ENCODE measurements at places on chromosomes 5 and 9.

DNA sequence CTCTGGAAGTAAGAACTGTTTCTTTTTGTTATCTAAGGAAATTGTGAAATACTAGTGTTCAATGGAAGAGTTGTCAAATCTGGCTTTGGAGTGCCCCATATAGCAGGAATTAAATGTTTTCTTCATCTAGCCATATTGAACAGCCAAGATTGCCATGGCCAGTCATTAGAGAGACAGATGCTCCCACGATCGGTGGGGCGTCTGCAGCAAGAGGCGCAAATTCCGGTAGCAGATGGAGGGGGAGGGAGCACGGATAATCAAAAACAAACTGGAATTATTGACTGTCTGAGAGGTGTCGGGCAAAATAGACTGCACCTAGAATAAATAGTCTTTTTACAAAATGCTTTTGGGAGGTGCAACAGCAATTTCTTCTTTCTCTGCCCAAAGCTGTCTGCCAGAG is 139.1 kb upstream of the FSTL4 start:
- no peak overlapping the region for H3K4me3 ChIP-seq
- H3K27ac ChIP-seq = no peak overlapping the region
- H3K27me3 ChIP-seq = peaks cover 3% of the 10 kb centered on the region
- DNase-seq = no peak
- H3K36me3 ChIP-seq = no peaks in the 10 kb centered on the region

DNA sequence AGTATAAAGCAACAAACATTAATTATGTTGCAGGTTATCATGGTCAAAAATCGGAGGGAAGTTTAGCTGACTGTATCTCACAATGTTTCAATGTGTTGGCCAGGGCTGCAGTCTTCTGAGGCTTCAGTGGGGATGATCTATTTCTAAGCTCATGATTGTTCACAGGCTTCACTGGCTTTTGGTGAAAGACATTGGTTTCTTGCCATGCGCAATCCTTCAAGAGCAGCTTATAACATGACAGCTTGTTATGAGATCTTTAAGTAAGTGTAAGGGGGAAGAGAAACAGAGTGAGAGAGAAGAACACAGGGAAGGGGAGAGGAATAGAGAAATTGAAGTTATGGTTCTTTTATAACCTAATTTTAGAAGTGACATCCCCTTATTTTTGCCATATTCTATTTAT is 385.9 kb upstream of the CHD1 start:
- H3K4me3 ChIP-seq = no peak overlapping the region
- H3K27me3 ChIP-seq = no peaks in the 10 kb centered on the region
- no peaks in the 10 kb centered on the region for H3K4me1 ChIP-seq
- no peak for DNase-seq
- H3K27ac ChIP-seq = no peak overlapping the region

DNA sequence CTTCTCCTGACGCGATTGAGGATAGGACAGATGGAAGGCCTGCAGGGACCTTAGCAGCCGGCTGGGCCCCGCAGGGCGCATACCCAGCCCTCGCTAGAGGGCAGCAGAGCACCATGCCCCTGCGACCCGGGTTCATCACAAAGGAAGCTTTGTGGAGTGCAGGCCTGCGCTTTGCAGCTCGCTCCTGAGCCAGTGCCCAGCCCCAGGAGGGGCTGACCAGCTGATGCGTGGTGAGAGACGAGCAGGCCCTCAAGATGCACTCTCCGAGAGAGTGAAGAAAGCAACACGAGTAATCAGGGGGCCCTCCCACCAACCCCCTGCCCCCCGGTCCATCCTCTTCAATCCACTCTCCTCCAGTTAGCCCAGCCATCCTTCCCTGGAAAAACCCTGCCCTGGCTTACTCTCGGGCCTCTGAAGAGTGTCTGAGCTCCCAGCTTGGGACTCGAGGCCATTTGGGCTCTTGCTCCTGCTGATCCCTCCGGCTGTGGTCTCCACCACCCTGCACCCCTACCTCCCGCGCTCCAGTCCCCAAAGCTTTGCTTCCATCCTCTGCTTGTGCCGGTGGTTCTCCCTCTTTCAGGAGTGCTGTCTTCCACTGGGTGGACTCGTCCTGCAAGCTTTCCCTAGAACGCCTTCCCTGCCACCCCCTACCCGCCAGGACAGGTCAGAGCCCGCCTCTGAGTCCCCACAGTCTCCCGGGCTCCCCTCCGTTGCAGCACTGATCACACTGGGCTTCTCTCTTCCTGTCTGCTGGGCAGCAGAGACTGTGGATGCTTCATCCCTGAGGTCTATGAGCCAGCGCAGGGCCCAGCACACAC is 9.1 kb upstream of the KIF12 start:
- no peaks in the 10 kb centered on the region for H3K4me1 ChIP-seq
- peaks cover 8% of the 10 kb centered on the region for H3K27me3 ChIP-seq
- peak; percentile 44 for DNase-seq
- H3K36me3 ChIP-seq = no peaks in the 10 kb centered on the region

- H3K27ac ChIP-seq = no peak overlapping the region
- H3K4me3 ChIP-seq = no peak overlapping the region
- no peaks in the 10 kb centered on the region for H3K36me3 ChIP-seq
- no peaks in the 10 kb centered on the region for H3K27me3 ChIP-seq
These were observed 19.7 kb upstream of the CSF1R start for GRCh38 chr5:150105928-150106615.

GRCh38 chr9:118438810-118439209 is 734.6 kb downstream of the TLR4 start:
- H3K27ac ChIP-seq = no peak overlapping the region
- H3K4me3 ChIP-seq = no peak overlapping the region
- H3K36me3 ChIP-seq = no peaks in the 10 kb centered on the region
- no peaks in the 10 kb centered on the region for H3K27me3 ChIP-seq

GRCh38 chr9:93005876-93006275 is 52.6 kb upstream of the SUSD3 start:
- no peak for DNase-seq
- peaks cover 58% of the 10 kb centered on the region for H3K4me1 ChIP-seq
- H3K27ac ChIP-seq = no peak overlapping the region
- H3K36me3 ChIP-seq = peaks cover 80% of the 10 kb centered on the region

DNA sequence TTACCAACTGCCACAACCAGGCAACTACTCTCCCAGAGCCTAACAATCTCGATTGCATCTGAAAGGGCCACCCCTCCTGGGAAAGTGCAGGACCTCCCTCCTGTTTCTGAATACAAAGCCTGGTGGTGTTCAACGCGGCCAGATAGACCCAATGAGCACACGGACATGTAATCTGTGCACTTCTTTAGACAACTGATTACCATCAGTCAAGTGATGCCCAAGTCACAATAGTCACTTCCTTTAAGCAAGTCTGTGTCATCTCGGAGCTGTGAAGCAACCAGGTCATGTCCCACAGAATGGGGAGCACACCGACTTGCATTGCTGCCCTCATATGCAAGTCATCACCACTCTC is 739 bp downstream of the C9orf72 start:
- peak overlapping the region; percentile 99 for H3K27ac ChIP-seq
- no peaks in the 10 kb centered on the region for H3K36me3 ChIP-seq
- H3K27me3 ChIP-seq = no peaks in the 10 kb centered on the region
- peaks cover 18% of the 10 kb centered on the region for H3K4me1 ChIP-seq
- DNase-seq = peak; percentile 81
- H3K4me3 ChIP-seq = peak overlapping the region; percentile 86

- peak; percentile 62 for DNase-seq
- no peak overlapping the region for H3K4me3 ChIP-seq
- H3K36me3 ChIP-seq = no peaks in the 10 kb centered on the region
- H3K27ac ChIP-seq = no peak overlapping the region
- peaks cover 7% of the 10 kb centered on the region for H3K27me3 ChIP-seq
- H3K4me1 ChIP-seq = peaks cover 3% of the 10 kb centered on the region
These were observed 5.9 kb downstream of the DMRTA1 start for GRCh38 chr9:22452415-22453010.

- H3K27ac ChIP-seq = no peak overlapping the region
- DNase-seq = no peak
- H3K27me3 ChIP-seq = no peaks in the 10 kb centered on the region
- H3K4me1 ChIP-seq = no peaks in the 10 kb centered on the region
These were observed 567.0 kb downstream of the CETN3 start for GRCh38 chr5:89842531-89842930.

GRCh38 chr5:132298298-132299212 is 4.4 kb downstream of the SLC22A4 start:
- H3K36me3 ChIP-seq = no peaks in the 10 kb centered on the region
- no peak overlapping the region for H3K27ac ChIP-seq
- peaks cover 10% of the 10 kb centered on the region for H3K27me3 ChIP-seq
- peaks cover 18% of the 10 kb centered on the region for H3K4me1 ChIP-seq
- no peak overlapping the region for H3K4me3 ChIP-seq

- H3K4me3 ChIP-seq = no peak overlapping the region
- H3K36me3 ChIP-seq = peaks cover 42% of the 10 kb centered on the region
- H3K4me1 ChIP-seq = peaks cover 24% of the 10 kb centered on the region
- no peak for DNase-seq
- H3K27me3 ChIP-seq = no peaks in the 10 kb centered on the region
- no peak overlapping the region for H3K27ac ChIP-seq
These were observed 2.2 kb downstream of the NAA35 start for GRCh38 chr9:85942913-85943709.

GRCh38 chr5:138654281-138654867 is 79.2 kb upstream of the HSPA9 start:
- H3K36me3 ChIP-seq = no peaks in the 10 kb centered on the region
- peak; percentile 45 for DNase-seq
- H3K27ac ChIP-seq = no peak overlapping the region
- H3K4me1 ChIP-seq = peaks cover 25% of the 10 kb centered on the region
- H3K27me3 ChIP-seq = peaks cover 82% of the 10 kb centered on the region
- H3K4me3 ChIP-seq = no peak overlapping the region

DNA sequence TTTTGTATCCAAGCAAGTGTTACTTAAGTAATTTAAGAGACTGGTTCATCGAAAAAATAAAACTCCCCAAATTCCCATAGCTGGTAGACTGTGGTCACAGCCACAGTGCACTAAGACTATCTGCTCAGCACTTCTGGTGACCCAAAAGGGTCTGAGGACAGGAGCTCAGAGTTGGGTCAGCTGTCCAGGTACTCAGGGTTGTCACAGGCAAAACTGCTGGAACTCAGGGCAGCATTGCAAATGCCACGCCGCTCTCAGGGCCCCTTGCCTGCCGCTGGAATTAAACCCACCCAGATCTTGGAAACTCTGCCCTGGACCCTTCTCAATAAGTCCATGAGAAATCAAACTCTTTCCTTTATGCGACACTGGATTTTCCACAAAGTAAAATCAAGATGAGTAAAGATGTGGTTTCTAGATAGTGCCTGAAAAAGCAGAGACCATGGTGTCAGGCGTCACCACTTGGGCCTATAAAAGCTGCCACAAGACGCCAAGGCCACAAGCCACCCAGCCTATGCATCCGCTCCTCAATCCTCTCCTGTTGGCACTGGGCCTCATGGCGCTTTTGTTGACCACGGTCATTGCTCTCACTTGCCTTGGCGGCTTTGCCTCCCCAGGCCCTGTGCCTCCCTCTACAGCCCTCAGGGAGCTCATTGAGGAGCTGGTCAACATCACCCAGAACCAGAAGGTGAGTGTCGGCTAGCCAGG is at the start of gene IL13:
Gene IL13 (plus strand): TSS at position 498 of the 705 bp plus-strand sequence. CDS start 14 bp downstream, at position 512.
- DNase-seq = no peak
- no peak within 1 kb of the TSS for H3K4me3 ChIP-seq
- peaks cover 34% of the 10 kb centered on the region for H3K27me3 ChIP-seq
- no peaks in the 10 kb centered on the region for H3K36me3 ChIP-seq
- H3K27ac ChIP-seq = no peak within 1 kb of the TSS
- peaks cover 24% of the 10 kb centered on the region for H3K4me1 ChIP-seq

DNA sequence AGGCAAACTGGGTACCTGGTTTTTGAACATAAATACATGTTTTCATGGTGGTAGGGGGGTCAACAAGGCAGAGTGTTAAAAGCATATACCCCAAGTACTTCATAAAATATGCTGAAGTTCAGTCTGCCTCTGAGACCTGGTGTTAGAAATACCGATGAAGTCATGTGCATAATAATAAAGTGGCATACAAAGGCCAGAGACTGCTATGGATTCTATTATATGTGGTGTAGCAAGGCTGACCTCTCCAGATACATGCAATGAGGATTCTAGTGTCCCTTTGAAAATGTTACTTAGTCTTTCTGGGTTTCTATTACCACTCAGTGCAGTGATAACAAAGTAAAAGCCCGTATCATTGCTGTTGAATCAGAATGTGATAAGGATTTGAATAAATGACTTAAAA is 487.5 kb upstream of the ZNF608 start:
- H3K36me3 ChIP-seq = no peaks in the 10 kb centered on the region
- no peak overlapping the region for H3K4me3 ChIP-seq
- no peak for DNase-seq
- H3K4me1 ChIP-seq = no peaks in the 10 kb centered on the region

DNA sequence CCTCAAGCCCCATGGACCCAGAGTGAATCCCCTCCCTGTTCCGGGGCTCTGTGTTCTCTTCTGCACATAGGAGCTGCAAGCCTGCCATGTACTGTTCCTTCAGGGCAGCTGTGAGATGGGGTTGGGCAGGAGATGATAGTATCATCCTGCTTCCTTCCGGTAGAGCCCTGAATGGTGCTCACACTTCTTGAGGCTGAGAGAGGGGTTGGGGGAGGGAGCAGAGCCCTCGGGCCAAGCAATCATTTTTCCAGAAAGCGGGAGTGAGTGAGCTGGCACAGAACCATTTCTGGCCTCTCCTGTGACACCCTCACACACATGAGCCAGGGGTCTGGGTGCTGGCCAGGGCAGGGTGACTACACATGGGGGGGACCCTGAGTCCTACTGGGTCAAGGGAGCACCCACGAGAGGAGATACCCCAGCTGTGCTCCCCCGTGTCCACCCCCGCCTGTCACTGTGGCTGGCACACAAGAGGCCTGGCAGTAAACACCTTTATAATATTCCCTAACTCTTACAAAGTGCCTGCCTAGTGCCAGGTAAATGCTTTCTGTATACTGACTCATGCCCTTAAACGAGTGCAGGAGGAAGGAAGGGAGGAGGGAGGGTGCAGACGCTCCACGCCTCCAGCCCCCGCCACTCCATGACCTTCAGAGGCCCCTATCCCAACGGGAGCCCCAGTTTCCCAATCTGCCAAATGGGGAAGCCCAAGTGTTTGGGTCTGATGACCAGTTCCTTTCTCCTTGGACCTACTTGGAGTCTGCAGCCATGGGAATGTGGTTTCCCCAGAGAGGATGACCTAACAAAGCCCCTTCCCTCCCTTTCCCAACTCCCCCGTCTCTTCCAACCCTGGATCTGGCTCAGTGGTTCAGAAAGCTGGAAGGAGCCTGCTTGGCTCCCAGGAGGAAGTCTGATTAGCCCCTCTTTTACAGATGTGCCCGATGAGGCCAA is 15.5 kb downstream of the AKNA start:
- H3K27me3 ChIP-seq = no peaks in the 10 kb centered on the region
- peak overlapping the region; percentile 39 for H3K4me3 ChIP-seq
- DNase-seq = peak; percentile 43
- peak overlapping the region; percentile 86 for H3K27ac ChIP-seq
- peaks cover 98% of the 10 kb centered on the region for H3K4me1 ChIP-seq

GRCh38 chr9:111572950-111573604 is 26.4 kb downstream of the PTGR1 start:
- no peaks in the 10 kb centered on the region for H3K4me1 ChIP-seq
- no peak overlapping the region for H3K27ac ChIP-seq
- no peaks in the 10 kb centered on the region for H3K27me3 ChIP-seq
- no peak for DNase-seq
- H3K4me3 ChIP-seq = no peak overlapping the region

GRCh38 chr9:130368631-130369103 is 76.1 kb upstream of the ASS1 start:
- H3K4me3 ChIP-seq = no peak overlapping the region
- H3K4me1 ChIP-seq = no peaks in the 10 kb centered on the region
- no peak for DNase-seq
- H3K36me3 ChIP-seq = no peaks in the 10 kb centered on the region
- H3K27ac ChIP-seq = no peak overlapping the region

Measured in CD4-positive, alpha-beta T cell (primary cell).